ENCODE measurements at places on chromosomes 6 and 20. TPM values are rescaled to one million over a fixed set of nuclear protein-coding genes. Genes with fewer than 3 reads are reported as not detected.

The VGLL2 gene
- total RNA-seq: not detected

DNA sequence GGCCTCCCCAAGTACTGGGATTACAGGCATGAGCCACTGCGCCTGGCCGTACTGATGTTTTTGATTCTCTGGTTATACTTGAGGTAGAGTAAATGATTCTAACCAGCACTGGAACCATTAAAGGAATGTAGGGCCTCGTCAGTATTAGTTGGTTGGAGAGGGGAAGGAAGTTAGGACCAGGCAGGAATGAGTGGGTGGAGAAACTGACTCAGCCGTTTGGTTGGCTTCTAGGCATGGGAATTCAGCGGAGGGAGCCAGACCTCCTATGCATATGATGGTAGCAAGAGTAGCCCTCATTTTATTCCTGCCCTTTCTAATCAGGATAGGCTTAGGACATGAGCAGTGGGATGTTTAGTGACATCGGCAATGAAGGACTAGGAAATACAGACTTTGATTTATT, 19.0 kb upstream of the SERINC3 start:
- H3K27me3 ChIP-seq: no peaks in the 10 kb centered on the region
- H3K36me3 ChIP-seq: no peaks in the 10 kb centered on the region
- H3K4me1 ChIP-seq: peaks cover 74% of the 10 kb centered on the region
- H3K4me3 ChIP-seq: no peak overlapping the region

The OOEP gene
- not detected for total RNA-seq

The LY6G6D gene
- total RNA-seq: 2.9 TPM

- H3K4me3 ChIP-seq: no peak overlapping the region
- H3K27ac ChIP-seq: no peak overlapping the region
- no peak for DNase-seq
- no peaks in the 10 kb centered on the region for H3K36me3 ChIP-seq
- no peaks in the 10 kb centered on the region for H3K27me3 ChIP-seq
- no peaks in the 10 kb centered on the region for H3K4me1 ChIP-seq
Observed at GRCh38 chr20:38842026-38842425, 36.5 kb downstream of the PPP1R16B start.

- no peaks in the 10 kb centered on the region for H3K36me3 ChIP-seq
- no peaks in the 10 kb centered on the region for H3K27me3 ChIP-seq
- no peak overlapping the region for H3K4me3 ChIP-seq
- H3K27ac ChIP-seq: peak overlapping the region; percentile 78
- no peak for DNase-seq
Observed at GRCh38 chr6:14478381-14479225, 361.0 kb downstream of the CD83 start.

GRCh38 chr6:35496841-35497570, at the start of gene TEAD3:
Gene TEAD3 (minus strand): TSS chr6:35497079.
- peak within 1 kb of the TSS; percentile 100 for H3K27ac ChIP-seq
- H3K36me3 ChIP-seq: no peaks in the 10 kb centered on the region
- DNase-seq: peak; percentile 93
- no peaks in the 10 kb centered on the region for H3K27me3 ChIP-seq
- peak within 1 kb of the TSS; percentile 98 for H3K4me3 ChIP-seq

The BMP5 gene
- total RNA-seq: under 0.01 TPM

The SRMS gene
- total RNA-seq: not detected

DNA sequence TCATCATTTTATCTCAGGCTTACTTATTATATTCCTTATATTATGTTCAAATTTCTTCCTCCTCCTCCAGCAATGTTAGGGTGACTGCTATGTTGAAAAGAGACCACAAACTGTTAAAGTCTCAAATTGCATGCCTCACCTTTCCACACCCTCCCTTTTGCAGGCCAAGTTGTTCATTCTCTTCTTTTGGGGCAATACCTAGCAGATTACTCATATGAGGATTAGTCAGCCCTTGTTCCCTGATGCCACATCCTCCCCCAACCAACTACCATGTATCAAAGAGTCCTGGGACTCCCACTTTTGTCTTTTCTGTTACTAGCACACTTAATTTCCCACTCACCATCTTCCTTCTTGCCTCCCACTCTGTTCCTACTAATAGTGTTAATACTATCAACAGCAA, 434.7 kb downstream of the BCKDHB start:
- no peak overlapping the region for H3K4me3 ChIP-seq
- H3K36me3 ChIP-seq: no peaks in the 10 kb centered on the region
- no peak for DNase-seq
- no peak overlapping the region for H3K27ac ChIP-seq

DNA sequence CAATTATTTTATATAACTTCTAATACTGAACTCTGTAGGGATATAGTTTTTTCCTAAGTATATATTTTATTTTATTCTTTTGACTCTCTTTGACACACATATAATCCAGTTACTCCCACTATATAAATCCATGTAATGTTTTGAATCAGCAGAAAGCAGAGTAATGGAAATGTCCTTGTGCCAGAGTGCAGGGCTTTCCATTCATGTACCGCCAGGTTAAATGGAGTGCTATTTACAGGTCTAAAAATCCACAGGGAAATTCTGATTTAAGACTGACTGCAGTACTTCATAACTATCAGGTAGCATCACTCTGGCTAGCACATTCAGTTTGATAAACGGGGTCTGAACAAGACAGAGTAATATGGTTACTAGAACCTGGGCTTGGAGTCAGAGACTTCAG, 626.8 kb downstream of the COL12A1 start:
- no peaks in the 10 kb centered on the region for H3K36me3 ChIP-seq
- DNase-seq: no peak
- H3K4me1 ChIP-seq: no peaks in the 10 kb centered on the region
- H3K4me3 ChIP-seq: no peak overlapping the region
- no peaks in the 10 kb centered on the region for H3K27me3 ChIP-seq

DNA sequence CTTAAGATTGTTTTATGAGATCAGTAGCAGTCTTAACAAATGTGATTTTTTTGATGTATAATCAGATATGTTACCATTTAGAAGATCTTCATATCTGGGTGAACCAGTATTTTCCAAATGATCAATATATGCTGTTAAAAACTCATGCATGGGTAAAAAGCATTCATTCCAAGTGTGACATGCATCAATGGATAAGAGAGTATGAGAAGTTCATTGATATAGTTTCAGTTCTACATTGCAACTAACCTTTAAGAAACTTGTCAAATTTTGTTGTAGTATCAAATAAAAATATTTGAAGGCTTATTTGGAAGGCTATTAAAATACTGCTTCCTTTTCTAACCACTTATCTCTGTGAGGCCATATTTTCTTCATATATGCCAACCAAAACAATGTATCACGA, 117.7 kb downstream of the FIG4 start:
- DNase-seq: no peak
- no peak overlapping the region for H3K27ac ChIP-seq
- no peaks in the 10 kb centered on the region for H3K36me3 ChIP-seq
- no peak overlapping the region for H3K4me3 ChIP-seq

DNA sequence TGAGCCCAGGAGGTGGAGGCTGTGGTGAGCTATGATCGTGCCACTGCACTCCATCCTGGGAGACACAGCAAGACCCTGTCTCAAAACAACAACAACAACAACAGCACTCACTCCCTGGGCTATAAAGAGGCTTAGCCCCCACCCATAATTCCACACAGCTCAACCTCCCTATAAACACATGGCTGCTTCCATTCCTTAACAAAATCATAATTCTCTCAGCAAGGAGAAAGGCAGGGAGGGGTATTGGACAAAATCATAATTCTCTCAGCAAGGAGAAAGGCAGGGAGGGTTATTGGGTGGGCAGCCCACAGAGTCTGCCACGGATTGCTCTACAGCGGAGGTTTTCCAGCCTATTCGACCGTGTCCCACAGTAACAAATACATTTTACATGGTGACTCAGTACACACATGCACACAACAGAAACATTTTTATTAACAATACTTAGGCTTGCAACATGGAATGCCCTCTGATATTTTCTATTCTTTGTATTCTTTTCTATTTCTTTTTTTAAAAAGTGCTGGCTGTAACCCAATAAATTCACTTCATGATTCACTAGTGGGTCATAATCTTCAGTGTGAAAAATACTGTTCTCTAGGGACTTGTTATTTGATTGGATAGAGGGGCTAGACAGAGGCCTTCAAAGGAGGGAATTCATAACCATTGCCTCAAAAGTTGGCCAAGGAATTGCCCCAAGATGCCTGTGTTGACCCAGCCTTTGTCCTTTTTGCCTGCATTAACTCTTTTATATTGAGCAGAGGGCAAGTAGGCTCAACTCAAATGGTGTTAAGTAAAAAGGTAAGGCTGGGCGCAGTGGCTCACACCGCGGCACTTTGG, 50.6 kb upstream of the ZMYND8 start:
- H3K27ac ChIP-seq: no peak overlapping the region
- H3K4me1 ChIP-seq: no peaks in the 10 kb centered on the region
- DNase-seq: no peak
- H3K36me3 ChIP-seq: no peaks in the 10 kb centered on the region
- H3K27me3 ChIP-seq: no peaks in the 10 kb centered on the region

The OTOR gene
- not detected for total RNA-seq

The HSPA12B gene
- 9.5 TPM for total RNA-seq

- H3K27me3 ChIP-seq: peaks cover 98% of the 10 kb centered on the region
- no peak for DNase-seq
- H3K27ac ChIP-seq: no peak overlapping the region
- no peak overlapping the region for H3K4me3 ChIP-seq
- H3K36me3 ChIP-seq: no peaks in the 10 kb centered on the region
Observed at GRCh38 chr20:46305331-46305972, 2.8 kb downstream of the CDH22 start.

- H3K4me1 ChIP-seq: no peaks in the 10 kb centered on the region
- DNase-seq: peak; percentile 92
- H3K27ac ChIP-seq: peak overlapping the region; percentile 78
Observed at GRCh38 chr6:11288065-11288464, 55.6 kb upstream of the NEDD9 start.

Data from sigmoid colon (tissue), 7 donors.